Left kidney (tissue), 8 donors: ENCODE measurements at places on chromosomes 5 and 9. TPM values are rescaled to one million over a fixed set of nuclear protein-coding genes. Genes with fewer than 3 reads are reported as not detected.

Gene NUP214
- polyA plus RNA-seq: 75.2 TPM

Gene GRM6
- polyA plus RNA-seq: 1.9 TPM

Gene CFAP90
- polyA plus RNA-seq: 4.5 TPM

Gene NSD1
- 68.7 TPM for polyA plus RNA-seq

Gene NPR3
- 34.5 TPM for polyA plus RNA-seq

Gene VCAN
- 398 TPM for polyA plus RNA-seq

Gene AFF4
- polyA plus RNA-seq: 74.1 TPM
